ENCODE measurements at places on chromosomes 4 and X.

- no peak for DNase-seq
Observed at GRCh38 chrX:101552714-101553113, 2.4 kb downstream of the ARMCX1 start.

GRCh38 chr4:150240011-150240410, 161.8 kb downstream of the DCLK2 start:
- no peak for DNase-seq

DNA sequence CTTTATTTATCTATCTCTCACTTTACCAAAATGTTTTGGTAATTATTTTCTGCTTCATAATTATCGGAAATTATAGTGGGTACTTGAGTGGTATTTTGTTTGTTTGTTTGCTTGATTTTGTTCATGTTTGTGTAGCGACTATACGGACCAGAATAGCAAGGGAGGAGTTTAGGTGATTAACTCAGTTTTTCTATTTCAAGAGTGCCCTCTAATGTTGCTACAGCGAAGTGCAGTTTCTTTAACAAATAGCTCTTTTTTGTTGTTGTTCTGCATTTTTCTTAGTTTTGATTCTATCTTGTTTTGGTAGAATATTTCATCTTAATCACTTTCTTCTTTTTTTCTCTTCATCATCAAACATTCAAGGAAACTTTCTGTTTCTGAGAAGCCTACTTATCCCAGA, 40.8 kb upstream of the QRFPR start:
- DNase-seq = no peak

DNA sequence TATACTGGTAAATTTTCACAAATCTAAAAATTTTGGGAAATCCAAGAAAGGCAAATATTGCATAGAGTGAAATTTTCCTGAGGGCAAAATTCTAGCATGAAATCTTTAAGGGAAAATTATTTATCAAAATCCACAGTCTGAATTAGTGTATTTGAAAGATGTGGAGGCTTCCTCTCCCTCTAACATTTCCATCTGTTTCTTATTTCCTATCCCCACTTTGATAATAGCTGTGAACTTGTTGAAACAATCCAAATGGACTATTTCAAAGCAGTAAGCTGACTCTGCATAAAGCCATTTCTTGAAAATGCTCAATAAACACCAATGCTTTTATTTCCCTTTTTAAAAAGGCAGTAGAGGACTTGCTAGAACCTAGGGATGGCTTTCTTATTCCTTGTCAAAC, 107.3 kb upstream of the PABPC4L start:
- DNase-seq = no peak

DNA sequence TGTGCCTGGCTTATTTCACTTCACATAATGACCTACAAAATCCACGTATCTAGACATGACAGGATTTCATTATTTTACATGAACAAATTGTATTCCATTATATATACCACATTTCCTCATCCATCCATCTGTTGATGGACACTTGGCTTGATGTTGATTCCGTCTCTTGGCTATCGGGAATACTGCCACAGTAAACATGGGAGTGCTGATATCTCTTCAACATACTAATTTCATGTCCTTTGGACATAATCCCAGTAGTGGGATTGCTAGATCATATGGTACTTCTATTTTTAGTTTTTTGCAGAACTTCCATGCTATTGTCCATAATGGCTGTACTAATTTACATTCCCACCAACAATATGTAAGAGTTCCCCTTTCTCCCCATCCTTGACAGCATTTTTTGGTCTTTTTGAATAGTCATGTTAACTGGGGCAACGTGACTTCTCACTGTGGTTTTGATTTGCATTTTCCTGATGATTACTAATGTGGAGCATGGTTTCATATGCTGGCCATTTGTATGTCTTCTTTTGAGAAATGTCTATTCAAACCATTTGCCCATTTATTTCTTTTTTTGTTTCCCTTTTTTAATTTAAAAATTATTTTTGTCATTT, 68.9 kb downstream of the HTRA3 start:
- no peak for DNase-seq

- no peak for DNase-seq
Observed at GRCh38 chr4:52510939-52511565, 148.0 kb downstream of the USP46 start.

DNA sequence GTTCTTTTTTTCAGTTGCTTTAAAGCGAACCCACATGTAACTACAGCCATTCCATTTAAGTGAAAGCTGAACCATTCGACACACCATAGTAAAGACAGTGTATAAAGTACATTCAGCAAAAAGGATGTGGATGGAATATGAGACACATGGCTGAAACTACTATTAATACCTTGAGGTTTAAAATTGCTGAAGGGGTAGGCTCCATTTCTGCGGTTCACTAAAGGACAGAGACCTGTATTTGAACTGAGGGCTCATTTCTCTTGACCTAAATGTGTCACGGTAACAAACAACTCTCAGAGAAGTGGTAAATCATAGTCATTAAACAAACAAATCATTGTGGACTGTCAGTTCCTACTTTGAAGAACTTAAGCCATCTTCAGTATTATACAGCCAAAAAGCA, 1085.6 kb upstream of the TENM3 start:
- DNase-seq = no peak

Data from forelimb muscle (tissue), 1 donor.